ENCODE measurements at places on chromosomes 7 and 10. TPM values are rescaled to one million over a fixed set of nuclear protein-coding genes. Genes with fewer than 3 reads are reported as not detected.

GRCh38 chr7:84786073-84786472 lies 400.8 kb downstream of the SEMA3D start:
- H3K36me3 ChIP-seq = no peaks in the 10 kb centered on the region
- H3K27me3 ChIP-seq = no peaks in the 10 kb centered on the region
- no peaks in the 10 kb centered on the region for H3K4me1 ChIP-seq
- H3K27ac ChIP-seq = no peak overlapping the region

- H3K27me3 ChIP-seq = peaks cover 8% of the 10 kb centered on the region
- peaks cover 45% of the 10 kb centered on the region for H3K4me1 ChIP-seq
These were observed 39.5 kb downstream of the ACSM6 start for GRCh38 chr10:95233377-95234034.

GRCh38 chr7:146862415-146862814 lies 745.8 kb downstream of the CNTNAP2 start:
- H3K4me3 ChIP-seq = no peak overlapping the region
- H3K27ac ChIP-seq = no peak overlapping the region
- DNase-seq = no peak
- no peaks in the 10 kb centered on the region for H3K36me3 ChIP-seq

- peaks cover 11% of the 10 kb centered on the region for H3K4me1 ChIP-seq
- peaks cover 7% of the 10 kb centered on the region for H3K36me3 ChIP-seq
- H3K27ac ChIP-seq = no peak overlapping the region
These were observed 2.0 kb upstream of the SEMA4G start for GRCh38 chr10:100967332-100967731.

- H3K4me1 ChIP-seq = peaks cover 3% of the 10 kb centered on the region
- H3K4me3 ChIP-seq = no peak overlapping the region
- H3K36me3 ChIP-seq = no peaks in the 10 kb centered on the region
- no peaks in the 10 kb centered on the region for H3K27me3 ChIP-seq
- DNase-seq = no peak
- no peak overlapping the region for H3K27ac ChIP-seq
These were observed 15.9 kb upstream of the ASB4 start for GRCh38 chr7:95469848-95470247.

GRCh38 chr10:100568912-100569311 lies 33.2 kb downstream of the HIF1AN start:
- H3K36me3 ChIP-seq = no peaks in the 10 kb centered on the region
- no peak overlapping the region for H3K4me3 ChIP-seq
- no peak overlapping the region for H3K27ac ChIP-seq
- no peak for DNase-seq

DNA sequence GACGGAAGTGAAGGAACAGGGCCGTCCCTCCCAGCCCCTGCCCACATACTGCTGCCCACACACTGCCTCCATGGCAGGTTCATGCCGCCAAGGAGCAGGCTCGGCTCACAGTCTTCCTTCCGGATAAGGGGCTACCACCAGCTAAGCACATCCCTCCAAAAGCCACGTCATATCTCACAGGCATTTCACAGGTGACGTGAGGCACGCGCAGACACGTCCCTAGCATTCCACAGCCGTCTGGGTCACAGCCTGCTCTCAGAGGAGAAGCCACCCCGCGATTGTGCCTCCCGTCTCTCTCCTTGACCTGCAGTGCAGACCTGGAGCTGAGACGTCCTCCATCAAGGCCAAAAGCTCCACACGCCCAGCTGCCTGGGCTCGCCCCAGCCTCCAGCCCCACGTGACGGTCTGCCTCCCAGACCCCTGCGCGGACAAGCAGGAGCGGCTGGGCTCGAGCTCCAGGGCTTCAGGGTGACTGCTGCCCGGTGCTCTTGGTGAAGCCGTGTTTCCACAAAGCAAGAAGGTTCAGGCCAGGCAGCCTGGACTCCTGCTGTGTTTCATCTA lies 114.0 kb downstream of the MAD1L1 start:
- no peak for DNase-seq
- peaks cover 18% of the 10 kb centered on the region for H3K4me1 ChIP-seq
- H3K4me3 ChIP-seq = no peak overlapping the region

GRCh38 chr10:104028146-104028545 lies 57.5 kb downstream of the COL17A1 start:
- H3K27ac ChIP-seq = no peak overlapping the region
- H3K27me3 ChIP-seq = no peaks in the 10 kb centered on the region
- no peak for DNase-seq
- peaks cover 48% of the 10 kb centered on the region for H3K36me3 ChIP-seq
- H3K4me1 ChIP-seq = peaks cover 4% of the 10 kb centered on the region

Gene NPVF
- not detected for total RNA-seq

Gene PRPS1L1
- not detected for total RNA-seq

All from activated CD4-positive, alpha-beta memory T cell treated with anti-CD3 and anti-CD28 coated beads, Interleukin-2, amount 10 ng/mL, durations not matched to agents 7 days and 5 days (primary cell).